ENCODE measurements at places on chromosomes 1 and 21.

DNA sequence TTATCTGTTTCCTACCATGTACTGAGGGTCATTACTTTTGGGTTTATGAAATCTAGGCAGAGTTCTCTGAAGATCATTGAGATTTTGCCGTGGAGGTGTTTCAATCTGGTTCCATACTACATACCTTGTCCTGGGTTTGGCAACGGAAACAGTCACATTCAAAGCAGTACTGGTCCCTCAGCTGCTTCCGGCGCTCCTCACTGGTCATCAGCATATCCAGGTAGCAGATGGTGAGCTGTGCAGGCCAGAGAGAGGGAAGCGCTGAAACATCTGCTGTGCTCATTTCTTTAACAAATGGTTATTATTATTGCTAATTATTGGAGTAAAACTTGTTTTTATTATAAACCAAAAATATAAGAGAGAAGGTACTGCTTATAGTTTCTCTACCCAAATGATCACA is 591.7 kb downstream of the SMYD3 start:
- DNase-seq: no peak

DNA sequence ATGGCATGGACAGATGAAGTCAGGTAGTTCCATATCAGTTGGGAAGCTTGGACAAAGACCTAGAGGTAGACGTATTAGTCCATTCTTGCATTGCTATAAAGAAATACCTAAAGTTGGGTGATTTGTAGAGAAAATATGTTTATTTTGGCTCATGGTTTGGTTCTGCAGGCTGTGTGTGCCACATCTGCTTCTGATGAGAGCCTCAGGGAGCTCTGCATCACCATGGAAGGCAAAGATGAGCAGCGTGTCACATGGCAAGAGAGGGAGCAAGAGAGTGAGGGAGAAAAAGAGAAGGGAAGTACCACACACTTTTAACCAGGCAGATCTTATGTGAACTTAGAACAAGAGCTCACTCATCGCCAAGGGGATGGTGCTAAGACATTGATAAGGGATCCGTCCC is 9.0 kb downstream of the TSACC start:
- DNase-seq: no peak

DNA sequence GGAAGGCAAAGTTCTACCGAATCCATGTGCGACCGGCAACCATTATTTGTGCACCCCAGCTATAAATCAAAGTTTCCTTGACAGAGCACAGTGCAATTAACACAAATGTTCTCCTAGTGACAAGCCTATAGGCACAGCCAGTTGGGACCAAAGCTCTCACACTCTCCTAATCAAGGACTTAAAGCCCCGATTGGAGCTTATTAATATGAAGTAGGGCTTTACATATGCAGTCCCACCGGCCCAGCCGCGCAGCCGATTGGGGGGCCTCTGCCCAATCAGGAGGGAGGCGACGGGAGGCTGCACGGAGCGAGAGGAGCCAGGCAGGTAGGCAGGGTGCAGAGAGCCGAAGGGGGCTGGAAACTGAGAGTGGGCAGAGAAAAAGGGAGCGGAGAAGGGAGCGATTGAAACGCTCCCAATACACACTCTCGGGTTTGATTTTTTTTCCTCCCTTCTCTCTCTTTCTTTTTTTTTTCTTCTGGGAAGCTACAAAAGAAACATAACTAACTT is at the start of gene ESRRG:
Gene ESRRG (minus strand): TSS at position 156 of the 507 bp plus-strand sequence. CDS start 130 bp downstream, at position 26.
- DNase-seq: peak; percentile 59

DNA sequence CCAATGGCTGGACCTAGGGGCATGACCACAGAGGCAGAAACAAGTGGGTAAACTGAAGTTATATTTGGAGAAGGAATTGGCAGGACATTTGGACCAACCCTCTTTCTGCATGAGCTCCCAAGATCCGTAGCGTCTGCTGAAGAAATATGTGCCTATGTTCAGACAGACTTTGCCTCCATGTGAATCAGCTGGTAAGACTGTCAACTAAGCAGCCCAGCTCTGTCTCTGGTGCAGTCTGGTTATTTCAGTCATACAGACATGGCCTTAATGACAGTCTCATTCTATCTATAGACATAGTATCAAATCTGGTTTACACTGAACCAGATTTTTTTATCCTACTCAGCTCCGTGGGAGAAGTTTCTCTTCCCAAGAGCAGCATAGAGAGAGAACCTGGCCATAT is 63.1 kb upstream of the PBX1 start:
- no peak for DNase-seq

GRCh38 chr1:93014168-93014567 is 52.9 kb upstream of the DIPK1A start:
- DNase-seq: no peak

- DNase-seq: no peak
Observed at GRCh38 chr1:60141276-60141675, 67.7 kb upstream of the C1orf87 start.

DNA sequence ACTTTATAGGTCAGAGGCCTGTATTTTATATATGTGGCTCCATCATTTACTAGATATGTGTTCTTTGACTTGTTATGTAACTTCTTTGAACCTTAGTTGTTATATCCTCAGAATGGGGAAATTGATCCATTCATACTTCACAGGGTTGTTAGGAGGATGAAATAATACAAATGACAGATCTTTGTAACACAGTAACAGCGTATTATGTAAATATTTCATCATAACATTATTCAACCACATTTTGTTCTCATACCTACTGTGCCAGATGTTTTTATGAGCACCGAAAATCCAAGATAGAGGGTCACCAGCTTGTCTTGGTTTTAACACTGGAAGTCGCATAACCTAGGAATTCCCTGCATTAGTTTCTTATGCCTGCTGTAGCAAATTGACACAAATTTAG is 3.3 kb downstream of the SUCO start:
- DNase-seq: no peak

- DNase-seq: peak; percentile 61
Observed at GRCh38 chr1:177945943-177946650, 23.8 kb downstream of the SEC16B start.

DNA sequence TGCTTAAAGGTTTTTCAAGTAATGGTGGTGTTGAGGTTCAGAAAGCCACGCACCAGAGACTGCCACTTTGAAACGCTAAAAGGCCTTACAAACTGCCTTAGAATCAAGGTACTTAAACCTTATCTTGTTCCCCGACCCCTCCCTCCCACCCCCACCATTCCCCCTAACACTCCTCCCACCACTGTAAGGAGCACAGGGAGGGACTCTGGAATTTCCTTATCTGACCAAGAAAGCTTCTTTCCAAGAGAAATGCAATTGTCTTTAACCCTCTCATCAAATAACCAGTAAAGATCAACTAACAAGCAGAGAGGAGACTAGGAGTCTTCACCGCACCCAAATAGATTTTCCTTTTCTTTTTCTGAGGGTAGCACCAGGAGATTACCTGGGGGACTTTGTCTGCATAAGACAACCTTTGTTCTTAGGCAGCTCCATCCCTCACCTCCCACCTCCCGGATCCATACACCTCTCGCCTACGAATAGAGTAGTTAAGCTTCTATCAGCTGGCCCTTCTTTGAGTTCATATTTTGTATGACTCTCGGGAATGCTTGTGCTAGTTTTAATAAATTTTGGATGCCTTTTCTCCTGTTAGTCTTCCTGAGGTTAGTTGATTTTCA is 137.7 kb upstream of the ADGRL2 start:
- no peak for DNase-seq

DNA sequence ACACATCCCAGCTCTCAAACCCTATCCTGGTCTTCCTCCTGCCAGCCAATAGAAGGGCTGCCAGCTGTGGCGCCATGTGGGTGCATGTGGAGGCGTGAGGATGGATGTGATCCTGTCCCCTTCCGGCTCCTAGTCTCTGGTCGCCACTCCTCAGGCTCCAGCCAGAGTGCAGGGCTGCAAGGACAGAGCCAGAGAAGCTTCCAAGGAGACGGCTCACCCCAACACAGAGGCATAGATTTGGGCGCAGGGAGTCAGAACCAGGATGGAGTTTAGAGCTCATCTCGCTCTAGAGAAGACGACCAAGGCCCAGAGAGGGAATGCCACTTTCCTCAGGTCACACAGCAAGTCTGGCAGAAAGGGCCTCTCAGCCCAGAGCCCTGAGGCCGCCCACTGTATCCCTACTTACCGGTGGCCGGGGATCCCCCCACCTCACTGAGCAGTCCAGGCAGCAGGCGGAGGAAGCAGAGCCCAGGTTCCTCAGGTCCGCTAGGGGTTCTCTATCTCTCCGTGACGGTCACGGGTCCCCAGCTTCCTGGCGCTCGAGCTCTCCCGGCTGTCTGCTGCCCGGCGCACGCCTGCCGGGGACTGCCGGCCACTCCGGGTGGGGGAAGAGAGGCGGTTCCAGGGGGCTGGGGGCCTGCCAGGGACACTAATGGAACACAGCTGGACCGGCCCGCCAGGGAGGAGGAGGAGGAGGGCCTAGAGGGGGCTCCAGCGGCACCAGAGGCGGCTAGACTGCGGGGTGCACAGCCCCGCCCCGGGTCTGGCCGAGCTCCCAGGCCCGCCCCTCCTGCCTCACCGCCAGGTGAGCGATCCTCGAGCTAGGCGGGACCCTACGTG is at the start of gene COL16A1:
Gene COL16A1 (minus strand): TSS at position 587 of the 840 bp plus-strand sequence. CDS start 1,824 bp downstream, outside the sequence.
- peak; percentile 79 for DNase-seq

- peak; percentile 52 for DNase-seq
Observed at GRCh38 chr1:108722292-108722691, 9.6 kb downstream of the FNDC7 start.

DNA sequence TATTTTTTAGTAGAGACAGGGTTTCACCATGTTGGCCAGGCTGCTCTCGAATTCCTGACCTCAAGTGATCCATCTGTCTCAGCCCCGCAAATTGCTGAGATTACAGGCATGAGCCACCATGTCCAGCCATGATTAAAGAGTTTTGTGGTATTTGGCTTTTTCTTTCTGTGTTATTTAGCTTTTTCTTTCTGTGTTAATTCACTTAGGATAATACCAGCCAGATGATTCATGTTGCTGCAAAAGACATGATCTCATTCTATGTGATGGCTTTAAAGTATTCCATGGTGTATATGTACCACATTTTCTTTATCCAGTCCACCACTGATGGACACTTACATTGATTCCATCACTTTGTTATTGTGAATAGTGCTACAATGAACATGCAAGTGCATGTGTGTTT is 1135.2 kb downstream of the AMY1C start:
- DNase-seq: no peak

DNA sequence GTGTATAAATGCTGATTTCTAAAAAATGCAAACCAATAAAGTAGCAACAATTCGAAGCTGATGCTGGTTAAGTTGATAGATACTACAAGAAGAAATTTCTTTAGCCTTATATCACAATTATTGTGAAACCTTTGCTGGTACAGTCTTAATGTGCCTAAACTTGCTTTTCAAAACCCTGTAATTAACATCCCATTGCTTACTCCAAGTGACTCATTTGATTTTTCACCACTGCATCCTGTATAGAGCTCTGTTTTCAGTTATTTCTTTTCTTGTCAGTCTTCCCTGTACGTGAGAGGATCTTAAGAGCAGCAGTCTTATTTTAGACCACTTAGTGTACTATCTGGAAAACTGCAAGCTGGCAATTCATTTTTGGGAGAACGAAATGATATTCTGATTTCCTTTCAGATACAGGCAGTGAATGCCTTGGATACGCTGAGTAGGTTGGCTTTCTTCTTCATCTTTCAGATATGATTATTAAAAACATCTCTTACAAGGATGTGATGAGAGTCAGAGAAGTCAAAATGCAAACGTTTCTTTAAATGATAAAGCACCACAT is 210.3 kb downstream of the KCTD3 start:
- no peak for DNase-seq

GRCh38 chr1:41357451-41358101 is 3.7 kb upstream of the FOXO6 start:
- DNase-seq: no peak

DNA sequence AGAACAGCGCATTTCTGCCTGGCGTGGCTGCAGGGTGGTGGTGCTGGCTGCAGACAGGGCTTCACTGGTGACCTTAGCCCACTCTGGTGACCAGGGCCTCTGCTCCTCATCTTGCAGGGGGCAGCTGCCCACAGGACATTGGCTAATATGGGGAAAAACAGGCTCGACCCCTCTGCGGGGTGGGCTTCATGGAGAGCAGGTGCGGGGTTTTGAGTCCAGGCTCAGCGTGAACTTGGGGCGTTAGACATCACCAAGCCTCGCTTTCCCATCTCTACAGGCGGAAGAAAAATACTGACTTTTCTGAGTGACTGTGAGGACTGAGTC is 24.4 kb downstream of the LHX4 start:
- no peak for DNase-seq

- no peak for DNase-seq
Observed at GRCh38 chr21:26098772-26099397, 71.7 kb downstream of the APP start.

GRCh38 chr1:66446261-66447001 is 87.5 kb upstream of the SGIP1 start:
- peak; percentile 30 for DNase-seq

GRCh38 chr1:239786464-239786863 is 305.2 kb upstream of the FMN2 start:
- no peak for DNase-seq

Data from testis (tissue), 5 donors.